ENCODE measurements at places on chromosomes 11 and 22. TPM values are rescaled to one million over a fixed set of nuclear protein-coding genes. Genes with fewer than 3 reads are reported as not detected.
A peak's percentile ranks its signal among the peaks of the same experiment; 100 is the strongest.

- no peak for DNase-seq
Measured at GRCh38 chr22:27105142-27106025, 448.0 kb downstream of the MIAT start.

Gene MRPL49
- total RNA-seq: 76.2 TPM

- DNase-seq: no peak
Measured at GRCh38 chr11:110268441-110268840, 28.0 kb downstream of the RDX start.

GRCh38 chr11:31646216-31646615 is 136.6 kb downstream of the ELP4 start:
- DNase-seq: peak; percentile 64

Gene CD3G
- total RNA-seq: not detected

- DNase-seq: no peak
Measured at GRCh38 chr22:34294986-34295385, 374.7 kb upstream of the LARGE1 start.

Gene PNPLA5
- not detected for total RNA-seq

- DNase-seq: no peak
Measured at GRCh38 chr11:112288021-112288420, 27.4 kb upstream of the PLET1 start.

DNA sequence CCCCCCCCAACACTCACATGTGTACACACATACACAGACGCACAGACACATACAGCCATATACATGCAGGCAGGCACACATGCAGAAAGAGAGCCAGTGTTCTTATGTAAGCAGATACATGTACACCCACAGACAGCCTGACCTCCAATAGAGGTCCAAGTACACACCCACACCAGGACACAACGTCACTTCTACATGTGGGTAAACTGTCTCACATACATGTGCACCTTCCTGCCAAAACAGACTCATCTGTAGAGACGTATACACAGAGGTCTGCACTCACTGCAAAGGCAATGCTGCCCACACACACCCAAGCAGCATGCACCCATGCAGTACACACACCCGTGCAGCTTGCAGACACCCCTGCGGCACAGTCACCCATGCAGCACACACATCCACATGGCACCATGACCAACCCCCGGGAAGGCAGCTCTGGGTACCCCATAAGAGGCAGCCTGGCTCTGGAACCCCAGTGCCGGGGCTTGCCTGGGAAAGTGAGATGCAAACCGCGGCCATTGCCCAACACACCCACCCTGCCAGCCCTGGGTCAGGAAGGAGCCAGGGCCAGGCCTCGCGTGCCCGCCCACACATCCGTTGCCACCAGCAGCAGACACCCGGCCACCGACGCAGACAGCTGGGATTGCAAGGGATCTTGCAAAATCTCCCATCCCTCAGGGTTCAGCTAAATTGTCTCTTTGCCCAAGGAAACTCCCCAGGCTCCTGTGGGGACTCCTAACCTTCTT is 10.1 kb downstream of the CASTOR1 start:
- no peak for DNase-seq

DNA sequence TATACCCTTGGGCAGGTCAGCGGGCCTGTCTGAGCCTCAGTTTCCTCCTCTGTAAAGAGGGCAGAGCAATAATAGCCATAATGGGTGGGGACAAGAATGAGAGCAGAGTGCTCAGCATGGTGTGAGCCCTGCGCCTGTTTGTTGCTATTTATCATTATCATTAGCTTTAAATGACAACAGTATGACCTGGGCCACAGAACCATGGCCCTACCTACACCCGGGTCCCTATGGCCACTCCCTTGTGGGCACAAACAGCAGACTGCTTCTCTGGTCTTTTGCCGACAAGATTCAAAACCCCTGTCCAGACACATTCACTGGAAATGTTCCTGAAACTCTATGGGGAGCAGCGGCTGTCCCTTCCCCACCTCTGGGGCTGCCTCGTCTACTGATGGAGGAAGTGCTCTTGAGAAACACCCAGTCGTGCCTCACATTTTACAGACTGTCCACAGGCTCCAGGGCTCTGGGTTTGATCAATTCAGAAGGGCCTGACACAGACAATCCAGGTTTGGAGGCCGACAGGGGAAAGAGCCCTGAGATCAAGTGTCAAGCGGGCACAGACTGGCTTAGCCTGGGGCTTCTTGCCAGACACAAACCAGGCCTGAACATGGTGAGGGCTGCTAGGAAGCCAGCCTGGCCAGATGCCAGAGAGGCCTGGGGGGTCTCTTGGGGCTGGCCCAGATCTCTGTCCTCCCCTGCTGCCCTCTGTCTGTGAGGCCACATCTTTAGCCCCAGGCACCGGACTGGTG is 112.5 kb upstream of the CD82 start:
- DNase-seq: no peak

DNA sequence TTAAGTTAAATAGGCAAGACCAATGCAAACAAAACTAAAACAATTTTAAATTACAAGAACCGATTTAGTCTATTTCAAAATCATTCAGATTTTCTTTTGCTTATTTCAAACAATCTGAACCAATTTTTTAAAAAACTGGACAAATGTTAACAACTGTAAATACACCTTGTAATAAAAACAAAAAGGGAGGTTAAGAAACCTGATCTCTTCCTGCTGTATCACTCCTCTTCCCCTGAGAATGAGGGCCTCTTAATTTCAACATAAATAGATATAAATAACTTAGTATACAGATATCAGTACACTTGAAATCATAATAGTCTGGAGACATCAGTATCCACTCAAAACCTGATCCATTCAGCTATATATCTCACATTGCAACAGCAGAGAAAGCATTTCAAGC is 346.6 kb downstream of the TTC28 start:
- no peak for DNase-seq

Gene C11orf21
- not detected for total RNA-seq

Data from foreskin keratinocyte (primary cell).